ENCODE measurements at places on chromosomes 16 and 17. TPM values are rescaled to one million over a fixed set of nuclear protein-coding genes. Genes with fewer than 3 reads are reported as not detected.

Gene SOX9
- total RNA-seq = not detected

Gene C17orf50
- not detected for total RNA-seq

Gene PRDM7
- total RNA-seq = not detected

Gene ARHGAP27
- total RNA-seq = 10.0 TPM

Gene SSTR5
- not detected for total RNA-seq

Gene RUNDC3A
- 5.3 TPM for total RNA-seq

Gene RPS15A
- 3,084 TPM for total RNA-seq

Gene TAC4
- total RNA-seq = not detected

Gene FNDC8
- not detected for total RNA-seq

Gene TBC1D24
- total RNA-seq = 5.9 TPM

Gene LGALS3BP
- total RNA-seq = 191 TPM

Gene GDPD1
- total RNA-seq = 2.5 TPM

Gene MPP2
- 18.0 TPM for total RNA-seq

GRCh38 chr16:3486506-3487215 lies 8.6 kb downstream of the C16orf90 start:
- DNase-seq = no peak

GRCh38 chr17:39732586-39732985 lies 2.3 kb upstream of the MIEN1 start:
- no peak for DNase-seq

DNA sequence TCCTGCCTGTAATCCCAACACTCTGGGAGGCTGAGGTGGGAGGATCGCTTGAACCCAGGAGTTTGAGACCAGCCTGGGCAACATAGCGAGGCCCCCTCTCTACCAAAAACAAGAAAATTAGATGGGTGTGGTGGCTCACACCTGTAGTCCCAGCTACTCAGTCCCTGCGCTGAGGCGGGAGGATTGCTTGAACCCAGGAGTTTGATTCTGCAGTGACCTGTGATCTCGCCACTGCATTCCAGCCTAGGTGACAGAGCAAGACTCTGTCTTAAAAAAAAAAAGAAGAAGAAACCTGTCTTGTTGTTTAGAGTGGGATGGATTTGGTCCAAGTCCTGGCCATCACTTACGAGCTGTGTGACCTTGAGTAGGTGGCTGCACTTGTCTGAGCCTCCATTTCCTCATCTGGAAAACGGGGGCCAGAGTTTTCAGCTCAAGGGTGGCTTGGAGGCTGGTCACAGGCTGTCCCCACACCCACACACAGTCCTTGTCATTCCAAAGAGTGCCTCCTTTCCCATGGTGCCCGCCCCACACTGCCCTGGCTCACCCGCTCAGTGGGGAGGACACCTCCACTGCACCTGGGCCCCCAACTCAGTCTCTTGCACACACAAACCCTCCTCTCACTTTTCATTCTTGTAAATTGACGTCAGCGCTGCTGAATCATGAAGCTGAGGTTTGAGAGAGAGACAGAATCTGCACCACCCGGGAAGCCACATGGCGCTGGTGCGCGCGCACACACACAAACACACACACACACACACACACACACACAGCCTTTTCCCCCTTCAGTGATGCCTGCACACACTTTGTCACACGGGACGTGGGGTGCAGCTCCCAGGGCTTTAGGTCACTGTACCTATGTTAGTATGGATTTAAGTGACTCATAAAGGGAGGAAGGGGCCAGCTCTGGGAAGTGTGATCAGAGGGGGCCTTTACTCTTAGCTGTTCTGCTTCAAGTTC lies 4.2 kb downstream of the SOCS1 start:
- no peak for DNase-seq

GRCh38 chr16:59697236-59697635 lies 963.1 kb upstream of the GOT2 start:
- no peak for DNase-seq

DNA sequence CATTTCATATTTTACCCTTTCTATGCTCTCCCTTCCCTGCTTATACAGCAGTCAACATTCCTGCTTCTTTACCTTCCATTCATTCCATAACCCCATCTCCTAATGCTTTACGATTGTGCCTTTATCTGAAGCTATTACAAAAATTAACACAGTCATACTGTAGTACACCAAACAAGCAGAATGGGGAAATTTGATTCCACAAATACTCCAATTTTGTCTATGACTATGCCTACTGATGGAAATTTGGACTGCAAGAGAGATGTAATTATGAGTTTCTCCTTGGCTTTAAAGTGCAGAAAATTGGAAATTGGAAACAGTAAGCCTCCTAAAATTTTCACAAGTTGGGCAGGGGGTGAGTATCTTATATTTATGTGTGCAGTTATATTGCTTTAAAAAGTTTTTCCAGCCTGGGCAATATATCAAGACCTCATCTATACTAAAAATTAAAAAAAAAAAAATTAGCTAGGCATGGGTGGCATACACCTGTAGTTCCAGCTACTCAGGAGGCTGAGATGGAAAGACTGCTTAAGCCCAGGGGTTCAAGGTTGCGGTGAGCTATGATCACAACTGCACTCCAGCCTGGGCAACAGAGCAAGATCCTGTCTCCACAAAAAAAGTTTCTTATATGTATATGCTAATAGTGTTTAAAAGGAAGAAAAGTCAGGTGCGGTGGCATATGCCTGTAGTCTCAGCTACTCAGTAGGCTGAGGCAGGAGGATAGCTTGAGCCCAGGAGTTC lies 3.0 kb downstream of the APPBP2 start:
- no peak for DNase-seq

DNA sequence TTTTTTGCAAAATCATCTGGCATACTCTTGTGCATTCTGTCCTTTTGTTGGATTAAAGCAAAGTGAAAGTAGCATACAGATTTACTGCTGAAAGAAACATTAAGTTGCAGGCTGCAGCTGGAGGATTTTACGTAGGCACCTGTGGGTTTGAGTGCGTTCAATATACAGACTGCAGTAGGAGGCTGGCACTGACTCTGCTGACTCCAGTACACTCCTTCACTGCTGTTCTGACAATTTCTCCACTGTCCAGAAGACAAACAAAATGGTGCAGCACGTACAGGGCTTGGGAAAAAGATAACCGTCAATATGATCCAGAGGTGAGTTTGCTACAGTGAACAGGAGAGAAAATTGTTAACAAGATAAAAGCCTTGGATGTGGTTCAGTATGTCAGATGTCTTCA lies 73.3 kb downstream of the TANC2 start:
- no peak for DNase-seq

- DNase-seq = no peak
Observed at GRCh38 chr17:3907483-3908216, 8.6 kb downstream of the P2RX1 start.

DNA sequence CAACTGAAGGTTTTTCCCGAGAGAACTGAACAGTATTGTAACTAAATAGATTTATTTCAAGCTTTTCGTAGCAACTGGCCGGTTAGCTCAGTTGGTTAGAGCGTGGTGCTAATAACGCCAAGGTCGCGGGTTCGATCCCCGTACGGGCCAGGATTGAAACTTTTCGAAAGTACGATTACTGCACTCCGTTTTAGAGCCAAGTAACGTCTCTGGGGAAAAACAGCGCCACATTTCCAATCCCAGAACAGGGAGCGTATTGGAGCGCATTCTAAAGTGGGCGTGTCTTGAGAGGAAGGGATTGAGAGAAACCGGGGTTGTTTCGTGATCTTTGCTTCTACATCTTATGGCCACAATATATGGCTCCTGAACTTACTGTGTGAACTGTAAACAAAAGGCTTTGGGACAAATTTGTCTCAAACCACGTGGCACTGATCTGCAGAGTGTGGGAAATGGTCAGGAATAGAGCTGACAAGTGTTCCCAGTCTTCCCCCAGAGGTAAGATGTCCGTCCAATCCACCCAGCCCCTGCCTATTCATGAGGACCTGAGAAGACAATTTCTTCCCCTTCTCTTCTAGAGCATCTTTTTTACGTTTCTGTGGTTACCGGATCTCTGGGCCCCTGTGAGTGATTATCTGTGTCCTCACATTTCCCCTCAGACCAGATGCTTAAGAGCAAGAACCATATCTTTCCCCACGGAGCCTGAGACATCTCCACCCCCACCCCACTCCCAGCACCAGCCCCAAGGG lies 2.3 kb downstream of the BORCS6 start:
- DNase-seq = peak; percentile 97

GRCh38 chr17:65198653-65199382 lies 61.6 kb downstream of the RGS9 start:
- no peak for DNase-seq

DNA sequence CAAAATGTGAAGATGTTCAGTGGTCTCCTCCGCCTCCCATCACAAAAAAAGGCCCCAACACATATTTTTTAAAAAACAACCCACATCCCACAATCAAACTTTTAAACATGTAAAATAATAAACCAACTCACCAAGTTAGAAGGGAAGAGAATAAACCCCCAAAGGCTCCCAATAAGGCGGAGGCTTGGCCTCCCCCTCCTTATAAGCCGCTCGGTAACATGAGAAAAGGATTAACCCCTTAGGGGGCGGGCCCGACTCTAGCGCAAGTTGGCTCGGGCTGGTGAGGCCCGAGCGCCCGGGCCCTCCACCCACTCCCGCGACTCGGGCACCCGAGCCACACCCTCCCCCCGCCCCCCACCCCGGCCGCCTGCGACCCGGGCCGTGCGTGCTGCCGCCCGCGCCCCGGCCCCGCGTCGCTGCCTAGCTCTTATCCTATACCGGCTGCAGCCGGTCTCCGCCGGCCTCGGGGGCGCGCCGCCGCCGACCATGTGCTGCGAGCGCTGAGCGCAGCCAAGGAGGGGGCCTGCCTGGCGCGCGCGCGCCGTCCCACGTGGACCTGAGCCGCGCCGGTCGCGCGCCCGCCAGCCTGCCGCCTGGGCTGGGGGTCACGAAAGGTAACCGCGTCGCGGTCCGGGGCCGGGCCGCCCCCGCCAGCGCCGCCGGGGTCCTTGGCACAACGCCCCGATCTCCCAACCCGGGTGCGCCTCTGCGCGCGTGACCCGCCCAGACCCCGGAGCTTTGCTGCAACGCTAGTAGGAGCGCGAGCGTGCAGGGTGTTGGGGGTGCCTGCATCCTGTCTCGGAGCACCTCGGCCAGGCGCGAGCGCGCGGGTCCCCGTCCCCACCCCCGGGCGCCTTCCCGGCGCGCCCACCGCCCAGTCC lies at the start of the genes ARSG and SLC16A6:
ARSG (plus strand) TSS at position 541 of the 881 bp plus-strand sequence. CDS start 15,999 bp downstream, outside the sequence.
SLC16A6 (minus strand) TSS at position 173 of the 881 bp plus-strand sequence. CDS start 12,807 bp downstream, outside the sequence.
- no peak for DNase-seq

DNA sequence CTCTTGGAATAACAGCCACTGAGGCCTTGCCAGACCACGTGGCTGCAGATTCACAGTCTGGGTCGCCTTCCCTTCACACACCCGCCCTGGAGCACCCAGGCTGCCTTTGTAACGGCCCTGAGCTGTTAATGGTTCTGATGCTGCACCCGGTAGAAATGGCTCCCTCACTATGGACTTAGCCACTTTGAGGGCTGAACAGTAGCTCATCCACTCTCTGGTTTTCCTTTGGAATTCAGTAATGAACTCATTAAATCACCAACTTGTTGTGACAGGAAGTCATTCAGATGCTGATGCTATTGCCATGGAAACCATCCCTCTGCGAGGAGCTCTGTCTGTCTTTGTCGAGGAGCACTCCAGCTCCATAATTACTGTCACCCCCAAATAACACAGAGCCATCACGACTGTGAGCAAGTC lies 59.2 kb downstream of the CDK5R1 start:
- DNase-seq = no peak

- DNase-seq = no peak
Observed at GRCh38 chr17:37317867-37318266, 57.9 kb upstream of the C17orf78 start.

DNA sequence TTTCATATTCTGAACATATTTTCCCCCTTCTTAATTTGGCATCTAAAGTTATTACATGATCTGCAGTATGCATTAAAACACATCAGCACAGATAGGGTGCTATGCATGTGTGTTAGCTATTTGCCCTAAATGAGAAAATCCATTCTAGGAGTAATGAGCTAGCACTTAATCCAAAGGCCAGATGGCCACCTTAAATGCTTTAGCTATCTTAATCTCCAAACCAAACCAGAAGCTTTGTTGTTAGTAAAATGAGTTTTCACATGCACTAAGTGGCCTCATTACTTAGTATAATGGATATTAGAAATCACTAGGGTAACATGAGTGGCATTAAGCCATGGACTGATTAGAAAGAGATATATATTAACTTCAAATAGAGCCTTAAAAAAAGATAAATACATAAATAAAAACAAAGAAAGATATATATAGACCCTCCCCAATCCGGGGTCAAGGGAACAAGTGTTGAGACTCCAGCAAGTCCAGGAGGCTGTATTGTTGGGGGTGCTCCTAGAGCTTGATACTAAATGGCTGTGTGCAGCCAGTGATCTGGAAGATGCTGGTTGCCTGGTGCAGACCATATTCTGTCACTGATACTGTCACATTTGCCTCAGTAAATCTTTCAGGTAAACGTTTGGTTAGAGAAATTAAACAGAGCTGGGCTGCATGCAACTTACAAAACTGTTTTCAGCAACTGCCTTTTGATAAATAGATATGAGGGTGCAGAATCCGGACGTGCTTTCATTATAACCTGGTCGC lies 67.3 kb downstream of the MYH10 start:
- no peak for DNase-seq

- DNase-seq = no peak
Observed at GRCh38 chr16:75012380-75013081, 13.7 kb downstream of the ZNRF1 start.

- peak; percentile 83 for DNase-seq
Observed at GRCh38 chr17:77145612-77146245, 5.0 kb downstream of the SEC14L1 start.

DNA sequence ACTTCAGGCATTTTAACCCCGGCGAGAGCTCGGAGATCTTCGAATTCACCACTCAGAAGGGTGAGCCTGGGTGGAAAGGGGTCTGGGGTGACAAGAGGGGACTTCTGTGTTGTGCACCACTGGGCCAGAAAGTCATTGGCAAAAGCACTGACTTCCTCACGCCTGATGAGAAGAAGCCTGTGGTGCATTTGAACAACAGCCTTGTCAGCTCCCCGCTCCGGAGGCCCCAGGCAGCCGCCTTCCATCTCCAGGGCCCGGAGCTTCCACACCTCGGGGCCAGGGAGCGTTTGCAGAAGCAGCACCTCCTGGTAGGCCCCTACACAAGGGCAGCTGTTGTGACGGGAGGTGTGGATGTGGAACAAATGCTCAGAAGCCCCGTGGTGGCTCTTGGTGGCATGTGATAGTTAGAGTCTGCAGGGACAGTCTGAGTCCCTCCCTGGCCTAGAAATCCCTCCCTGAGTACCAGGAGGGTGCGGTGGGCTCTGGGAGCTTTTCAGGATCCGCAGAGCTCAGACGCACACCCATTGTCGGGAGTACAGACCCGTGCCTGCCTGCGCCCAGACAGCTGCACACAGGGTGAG lies 9.7 kb downstream of the CACNG1 start:
- DNase-seq = no peak

DNA sequence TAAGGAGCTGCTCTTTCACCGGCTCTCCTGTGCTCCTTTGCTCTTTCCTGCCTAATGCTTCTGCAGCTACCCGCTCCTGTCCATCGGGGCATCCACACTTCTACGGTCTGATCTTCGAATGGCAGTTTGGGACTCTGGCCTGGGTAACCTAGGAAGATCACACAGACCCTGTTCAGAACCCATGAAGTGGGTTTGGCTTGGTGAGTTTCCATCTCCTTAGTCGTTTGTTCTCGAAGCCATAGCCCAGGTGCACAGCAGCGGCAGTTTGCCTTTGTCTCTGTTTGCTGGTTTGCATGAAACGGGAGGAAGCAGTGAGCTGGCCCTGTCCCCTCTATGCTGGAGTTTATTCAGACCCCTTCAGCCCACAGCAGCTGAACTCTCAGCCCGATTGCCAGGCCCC lies 29.0 kb downstream of the PSMD7 start:
- no peak for DNase-seq

GRCh38 chr16:57028086-57028485 lies 38.7 kb downstream of the NLRC5 start:
- no peak for DNase-seq
